ENCODE measurements at places on chromosomes 2 and 18.

- DNase-seq: no peak
Measured at GRCh38 chr2:134119117-134119712, 134.7 kb upstream of the MGAT5 start.

DNA sequence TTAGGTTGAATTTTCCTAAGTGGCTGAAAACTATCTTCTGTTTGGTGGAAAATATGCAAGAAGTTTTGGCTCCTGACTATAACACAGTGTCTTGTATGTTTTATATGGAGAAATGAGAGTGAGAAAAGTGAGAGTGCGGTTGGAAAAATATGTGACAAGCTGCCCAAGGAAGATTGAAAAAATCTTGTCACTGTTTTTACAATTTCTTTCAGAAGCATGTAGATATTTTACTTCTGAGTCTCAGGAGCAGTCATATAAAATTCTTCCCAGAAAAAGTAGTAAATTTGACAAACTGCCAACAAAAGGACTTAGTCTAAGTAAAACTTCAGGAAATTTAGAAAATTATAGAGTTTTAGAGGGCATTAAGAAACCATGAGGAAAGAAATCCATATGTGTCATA lies 19.4 kb upstream of the RMND5A start:
- DNase-seq: no peak

- DNase-seq: no peak
Measured at GRCh38 chr2:183291436-183291835, 167.2 kb downstream of the NUP35 start.

GRCh38 chr2:76450024-76450475 lies 739.3 kb upstream of the GCFC2 start:
- no peak for DNase-seq

DNA sequence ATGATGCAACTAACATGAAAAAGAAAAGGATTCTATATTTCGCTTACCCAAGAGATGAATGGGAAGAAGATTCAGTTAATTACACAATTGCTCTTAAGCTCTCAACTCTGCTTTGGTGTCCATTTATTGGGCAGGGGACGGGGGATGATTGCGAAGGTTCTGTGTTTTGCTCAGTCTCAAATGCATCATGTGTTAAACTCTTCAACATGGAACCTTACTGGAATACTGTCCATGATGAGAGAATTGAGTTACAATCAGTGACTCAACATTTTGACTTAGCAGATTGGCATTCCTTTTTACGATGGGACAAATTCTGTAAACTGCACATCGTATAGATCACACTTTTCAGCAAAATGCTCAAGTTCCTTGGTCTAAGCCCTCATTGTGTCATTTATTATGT lies 135.6 kb downstream of the RBMS1 start:
- DNase-seq: no peak

GRCh38 chr2:222930862-222931261 lies 70.0 kb downstream of the ACSL3 start:
- DNase-seq: no peak

DNA sequence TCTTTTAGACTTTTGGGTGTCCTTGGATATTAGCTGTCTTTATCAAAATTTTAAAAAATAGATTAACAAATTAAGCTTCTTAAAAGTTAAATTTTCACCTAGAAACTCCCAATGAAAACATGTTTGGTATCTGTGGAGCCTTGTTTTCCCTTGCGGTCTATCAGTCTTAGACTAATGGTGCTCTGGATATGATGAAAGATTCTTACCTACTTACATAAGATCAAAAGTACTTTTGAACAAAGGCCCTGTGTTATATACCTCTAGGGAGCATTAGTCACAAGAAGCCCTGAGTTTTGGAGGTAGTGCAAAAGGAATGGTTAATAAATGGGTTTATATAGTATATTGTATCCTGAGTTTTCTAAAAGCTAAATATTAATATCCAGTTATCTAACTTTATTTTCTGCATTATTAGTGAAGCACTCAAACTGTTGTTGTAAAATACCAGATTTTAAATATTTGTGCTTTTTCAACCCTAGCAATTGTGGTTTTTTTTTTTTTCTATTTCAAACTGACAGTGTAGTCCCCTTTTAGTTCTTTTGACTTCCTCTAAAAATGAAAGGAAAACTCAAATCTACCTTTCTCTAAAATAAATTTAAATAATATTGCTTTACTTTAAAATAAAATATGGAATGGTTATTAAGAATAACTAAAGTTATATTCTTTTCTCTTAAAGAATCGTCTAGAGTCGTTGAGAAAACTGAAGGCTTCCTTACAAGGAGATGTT lies 18.1 kb downstream of the NDC80 start:
- no peak for DNase-seq

DNA sequence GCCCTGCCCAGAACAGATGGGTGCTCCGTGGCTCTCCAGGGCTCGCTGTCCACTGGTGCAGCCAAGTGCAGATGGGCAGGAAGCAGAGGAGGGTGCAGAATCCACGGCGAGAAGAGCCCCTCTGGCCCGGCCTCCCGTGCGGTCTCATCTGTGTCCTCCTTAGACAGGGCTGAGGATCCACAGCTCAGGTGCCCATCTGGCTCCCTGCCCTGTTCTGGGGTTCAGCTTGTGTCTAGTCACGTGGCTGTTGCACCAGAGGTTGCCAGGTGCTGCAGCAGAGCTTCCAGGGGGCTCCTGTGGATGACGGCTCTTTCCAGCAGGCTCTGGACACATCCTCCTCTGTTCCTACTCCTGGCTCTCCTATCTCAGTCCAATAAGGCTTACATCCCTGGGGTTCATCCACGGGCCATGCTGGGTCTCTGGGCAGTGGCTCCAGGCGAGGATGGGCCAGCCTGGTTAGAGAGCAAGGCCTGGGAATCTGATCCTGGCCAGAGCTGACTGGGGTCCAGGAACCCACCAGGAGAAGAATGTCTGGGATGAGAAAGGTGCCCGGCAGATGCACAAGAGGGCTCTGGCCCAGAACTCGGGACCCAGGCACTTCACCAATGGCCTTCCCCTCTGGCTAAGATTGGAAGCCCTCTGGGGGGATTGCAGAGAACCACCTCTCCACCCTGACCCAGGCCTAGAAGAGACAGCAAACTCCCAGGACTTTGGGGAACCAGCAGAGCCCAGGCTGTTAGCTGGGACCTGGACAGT lies 116.3 kb upstream of the ID2 start:
- no peak for DNase-seq

DNA sequence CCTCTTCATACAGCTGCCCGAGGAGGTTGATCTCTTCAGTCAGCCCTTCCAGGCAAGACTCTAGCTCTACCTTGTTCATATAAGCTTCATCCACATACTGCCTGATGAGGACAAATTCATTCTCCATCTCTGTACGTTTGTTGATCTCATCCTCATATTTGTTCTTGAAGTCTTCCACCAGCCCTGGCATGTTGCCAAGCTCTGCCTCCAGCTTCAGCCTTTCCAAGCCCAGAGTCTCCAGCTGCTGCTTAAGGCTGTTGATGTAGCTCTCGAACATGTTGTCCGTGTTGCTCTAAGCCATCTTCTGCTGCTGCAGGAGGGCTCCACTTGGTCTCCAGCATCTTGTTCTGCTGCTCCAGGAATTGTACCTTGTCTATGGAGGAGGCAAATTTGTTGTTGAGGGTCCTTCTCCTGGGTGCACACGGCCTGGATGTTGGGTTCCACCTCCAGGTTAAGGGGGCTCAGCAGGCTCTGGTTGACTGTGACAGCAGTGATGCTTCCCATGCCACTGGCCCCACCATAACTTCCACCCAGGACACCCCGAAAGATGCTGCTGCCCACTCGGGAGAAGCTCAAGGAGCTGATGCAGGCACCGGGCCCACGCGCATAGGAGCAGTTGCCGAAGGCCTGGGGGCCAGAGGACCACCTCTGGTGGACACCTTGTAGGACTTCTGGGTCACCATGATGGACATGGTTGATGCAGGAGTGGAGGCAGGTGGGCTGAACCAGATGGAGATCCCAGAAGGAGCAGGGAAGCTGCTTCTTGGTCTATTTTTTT lies 30.3 kb downstream of the ICA1L start:
- no peak for DNase-seq

- no peak for DNase-seq
Measured at GRCh38 chr2:64213532-64214275, 69.5 kb upstream of the PELI1 start.

DNA sequence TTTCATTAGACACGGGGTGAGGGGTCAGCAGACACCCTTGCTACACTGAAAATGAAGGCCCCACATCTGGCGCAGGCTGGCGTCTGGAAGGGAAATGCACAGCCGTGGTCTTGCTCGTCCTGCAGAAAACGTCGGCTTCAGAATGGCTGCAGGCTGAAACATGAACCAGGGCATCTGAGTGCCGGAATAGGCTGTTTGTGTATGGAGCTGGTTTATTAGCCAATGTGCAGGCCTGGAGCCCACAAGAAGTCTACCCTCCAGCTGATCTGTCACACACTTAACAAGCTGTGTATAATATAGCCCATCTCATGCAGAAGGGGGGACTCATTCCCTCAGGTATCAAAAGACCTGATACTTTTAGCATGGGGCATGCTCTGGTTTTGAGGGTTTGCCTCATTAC lies 153.4 kb upstream of the SOX11 start:
- no peak for DNase-seq

GRCh38 chr2:78118037-78118436 lies 595.9 kb upstream of the LRRTM4 start:
- no peak for DNase-seq

GRCh38 chr18:50696436-50696835 lies 123.4 kb downstream of the MRO start:
- DNase-seq: no peak

DNA sequence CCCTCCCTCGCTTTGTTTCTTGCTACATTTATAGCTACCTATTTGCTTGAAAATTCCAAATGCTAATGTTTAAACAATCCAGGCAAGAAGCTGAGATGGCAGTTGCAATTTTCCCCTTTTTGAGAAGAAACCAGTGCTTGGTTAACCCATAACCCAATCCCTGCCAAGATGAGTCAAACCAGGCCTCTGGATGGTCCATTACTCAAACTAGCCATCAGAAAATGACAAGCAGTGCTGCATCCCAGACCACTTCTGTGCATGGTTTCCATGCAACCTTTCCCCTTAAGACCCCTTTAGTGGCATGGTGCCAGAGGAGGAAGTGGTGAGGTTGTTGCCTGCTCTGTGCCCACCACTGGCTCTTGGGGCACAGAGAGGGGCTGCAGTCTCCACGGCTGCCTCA lies 131.2 kb upstream of the RMP24 start:
- DNase-seq: no peak

- DNase-seq: no peak
Measured at GRCh38 chr2:28155086-28155485, 237.6 kb upstream of the FOSL2 start.

DNA sequence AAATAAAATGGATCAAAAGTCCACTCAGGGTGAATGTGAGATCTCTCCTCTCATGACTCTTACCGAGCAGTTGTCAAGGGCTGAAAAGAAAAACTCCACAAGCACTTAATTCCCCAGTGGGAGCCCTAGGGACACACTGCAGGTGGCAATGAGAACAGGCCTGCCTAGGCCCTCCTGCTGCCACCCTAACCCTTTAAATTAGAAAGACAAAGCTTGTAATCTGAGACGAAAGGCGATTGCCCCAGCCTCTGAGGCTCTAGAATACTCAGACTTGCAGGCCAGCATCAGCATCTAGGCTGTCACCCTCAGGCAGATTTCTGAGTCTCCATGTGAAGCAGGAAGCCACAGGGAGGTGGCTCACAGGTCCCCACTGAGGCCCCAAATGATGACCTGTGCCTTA lies 457.0 kb upstream of the MYT1L start:
- DNase-seq: no peak

- DNase-seq: no peak
Measured at GRCh38 chr18:9506046-9506792, 30.9 kb downstream of the RALBP1 start.

DNA sequence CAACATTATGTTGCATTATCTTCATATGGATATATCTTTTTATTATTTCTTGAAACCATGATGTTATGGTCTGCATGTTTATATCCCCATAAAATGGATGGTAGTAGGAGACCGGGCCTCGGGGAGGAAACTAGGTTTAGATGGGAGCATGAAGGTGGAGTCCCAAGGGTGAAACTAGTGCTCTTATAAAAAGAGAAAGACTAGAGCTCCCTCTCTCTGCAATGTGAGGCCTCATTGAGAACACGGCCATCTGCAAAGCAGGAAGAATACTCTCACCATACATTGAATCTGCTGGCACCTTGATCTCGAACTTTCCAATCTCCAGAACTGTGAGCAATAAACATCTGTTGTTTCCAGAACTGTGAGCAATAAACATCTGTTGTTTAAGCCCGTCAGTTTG lies 64.0 kb downstream of the NXPH2 start:
- DNase-seq: no peak

- no peak for DNase-seq
Measured at GRCh38 chr2:1635823-1636222, 108.5 kb downstream of the PXDN start.

GRCh38 chr2:169095621-169096105 lies 26.3 kb downstream of the DHRS9 start:
- no peak for DNase-seq

- no peak for DNase-seq
Measured at GRCh38 chr18:47635416-47635815, 295.0 kb downstream of the SMAD2 start.

- no peak for DNase-seq
Measured at GRCh38 chr18:10169064-10169562, 255.3 kb downstream of the VAPA start.

- no peak for DNase-seq
Measured at GRCh38 chr2:217402761-217403383, 543.0 kb upstream of the TNP1 start.

- no peak for DNase-seq
Measured at GRCh38 chr2:144682248-144682647, 162.3 kb upstream of the ZEB2 start.

- DNase-seq: no peak
Measured at GRCh38 chr2:130328710-130329109, 14.0 kb upstream of the IMP4 start.

- no peak for DNase-seq
Measured at GRCh38 chr18:3083766-3084165, 70.8 kb upstream of the LPIN2 start.

DNA sequence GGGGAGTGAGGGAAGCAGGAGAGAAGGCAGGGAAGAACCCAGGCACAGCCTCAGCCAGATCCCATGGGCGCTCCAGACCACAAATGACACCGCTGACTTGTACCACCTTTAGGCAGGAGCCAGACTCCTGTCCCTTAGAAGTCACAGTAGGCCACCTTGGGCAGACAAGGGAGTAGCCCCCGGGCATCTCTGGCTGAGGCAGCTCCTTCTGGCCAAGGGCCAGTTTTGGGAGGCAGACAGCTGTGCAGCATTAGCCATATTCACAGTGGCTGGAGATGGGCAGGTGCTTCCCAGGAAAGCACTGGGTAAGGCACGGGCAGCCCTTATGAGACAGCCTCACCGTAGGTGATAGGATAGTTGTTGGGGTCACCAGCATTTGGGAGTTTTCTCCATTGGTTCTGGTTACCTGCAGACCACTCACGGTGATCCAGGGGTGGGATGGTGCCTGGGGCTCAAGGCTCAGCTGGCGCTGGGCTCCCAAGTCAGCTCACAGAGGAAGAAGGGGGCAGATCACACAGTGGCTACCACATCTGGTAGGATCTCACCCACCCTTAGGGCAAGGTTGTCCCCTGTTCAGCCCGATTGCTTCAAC lies 2.1 kb downstream of the ASTL start:
- no peak for DNase-seq

GRCh38 chr18:69217196-69218000 lies 183.3 kb upstream of the DOK6 start:
- no peak for DNase-seq

Data from stimulated activated CD8-positive, alpha-beta memory T cell treated with anti-CD3 and anti-CD28 coated beads, Interleukin-7, amount 100 ng/mL, for 48 hours (primary cell).